ENCODE measurements at places on chromosomes 3 and 15.

- no peak for DNase-seq
Observed at GRCh38 chr15:69035205-69035917, 20.9 kb downstream of the NOX5 start.

DNA sequence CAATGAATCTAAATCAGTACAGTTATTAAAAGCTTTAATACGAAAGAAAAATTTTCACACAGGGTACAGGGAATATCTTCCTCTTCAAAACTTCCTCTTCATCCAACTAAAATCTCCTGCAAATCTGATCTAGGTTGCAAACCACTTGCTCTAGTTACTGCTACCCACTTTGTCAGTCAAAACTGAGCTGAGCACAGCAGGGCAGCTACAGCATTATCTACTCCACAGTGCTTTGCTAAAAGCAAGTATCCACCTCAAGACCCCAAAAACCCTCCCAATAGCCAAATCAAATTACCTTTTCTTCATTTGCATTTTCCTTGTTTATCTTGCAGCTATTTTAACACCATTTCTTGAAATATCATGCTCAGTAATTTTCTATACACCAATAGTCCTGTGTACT, 14.7 kb downstream of the ZNF280D start:
- no peak for DNase-seq

DNA sequence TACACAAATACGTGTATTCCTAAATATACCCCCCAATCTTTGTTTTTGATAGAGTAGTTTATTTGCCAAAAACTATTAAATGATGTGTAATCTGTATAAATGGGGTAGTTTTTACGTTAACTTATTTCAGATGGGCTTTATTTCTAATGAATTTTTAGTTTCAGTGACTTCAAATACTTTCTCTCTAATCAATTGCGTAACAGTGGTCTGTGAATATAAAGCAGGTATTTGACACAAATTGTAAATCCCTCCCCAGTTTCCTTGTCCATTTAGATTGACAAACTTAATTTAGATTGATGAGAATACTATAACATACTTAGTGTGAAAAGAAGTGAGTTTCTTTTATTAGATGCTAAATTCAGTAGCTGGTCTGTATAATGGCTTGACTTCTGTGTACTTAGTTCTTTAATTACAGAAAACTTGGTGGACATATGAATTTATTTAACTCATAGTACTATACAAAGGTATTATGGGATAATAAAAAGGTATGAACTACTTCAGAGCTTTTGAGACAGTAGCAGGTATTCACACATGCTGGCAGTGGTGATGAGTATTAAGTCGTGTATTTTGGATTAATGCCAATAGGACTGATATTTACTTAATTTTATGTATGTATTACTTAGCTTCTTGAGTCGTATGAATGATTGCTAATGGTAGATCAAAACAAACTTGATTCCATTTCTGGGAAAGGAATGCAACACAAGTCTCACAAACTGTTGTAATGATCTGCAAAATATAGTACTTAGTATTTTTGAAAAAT, 81.6 kb downstream of the STT3B start:
- DNase-seq = no peak

DNA sequence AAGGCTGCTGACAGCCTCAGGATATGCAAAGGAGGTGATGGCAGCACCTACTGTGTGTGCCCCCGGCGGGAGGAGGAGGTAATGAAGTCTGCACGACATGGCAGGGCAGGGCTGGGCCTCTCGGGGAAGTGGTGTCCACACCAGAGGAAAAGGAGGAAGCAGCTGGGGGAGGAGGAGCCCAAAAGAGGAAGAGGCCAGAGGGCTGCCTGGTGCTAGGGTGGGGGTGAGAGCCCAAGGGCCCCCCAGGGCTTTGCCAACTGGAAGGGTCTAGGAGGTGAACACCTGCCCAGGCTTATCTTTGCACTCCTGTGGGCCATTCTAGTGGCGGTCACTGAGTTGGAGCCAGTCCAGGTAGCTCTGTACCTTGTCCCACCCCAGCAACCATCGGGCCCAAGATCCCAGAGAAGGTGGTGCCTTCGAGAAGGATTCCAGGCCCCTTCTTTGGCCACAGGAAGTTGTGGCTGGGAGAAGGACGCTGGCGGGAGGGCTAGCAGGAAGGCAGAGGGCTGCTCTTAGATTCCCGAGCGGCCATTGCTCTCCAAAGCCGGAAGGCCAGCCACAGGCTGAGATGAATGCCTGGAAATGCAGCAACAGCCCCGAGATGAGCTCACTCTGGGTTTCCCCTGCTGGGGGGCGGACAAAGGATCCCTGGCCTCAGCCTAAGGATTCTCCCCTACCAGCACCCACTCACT, 7.0 kb downstream of the GNAI2 start:
- no peak for DNase-seq

DNA sequence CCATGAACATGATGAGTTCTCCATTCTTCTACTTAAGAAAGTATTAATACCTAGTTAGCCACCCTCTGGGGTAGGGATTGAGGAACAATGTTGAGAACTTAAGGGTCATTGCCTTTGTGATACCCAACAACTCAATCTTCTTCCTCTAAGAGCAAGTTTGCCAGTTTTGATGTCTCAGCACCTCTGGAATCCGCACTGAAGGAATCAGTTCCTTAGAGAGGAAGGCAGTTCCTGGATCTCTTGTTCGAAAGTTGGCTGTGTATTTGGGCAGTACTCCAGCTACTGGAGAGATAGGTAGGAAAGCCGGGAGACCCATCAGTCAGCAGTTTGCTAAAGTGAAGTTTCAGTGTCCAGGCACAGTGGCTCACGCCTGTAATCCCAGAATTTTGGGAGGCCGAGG, 35.6 kb upstream of the MTHFS start:
- DNase-seq = no peak

GRCh38 chr3:186083746-186084145, 25.1 kb downstream of the ETV5 start:
- no peak for DNase-seq

DNA sequence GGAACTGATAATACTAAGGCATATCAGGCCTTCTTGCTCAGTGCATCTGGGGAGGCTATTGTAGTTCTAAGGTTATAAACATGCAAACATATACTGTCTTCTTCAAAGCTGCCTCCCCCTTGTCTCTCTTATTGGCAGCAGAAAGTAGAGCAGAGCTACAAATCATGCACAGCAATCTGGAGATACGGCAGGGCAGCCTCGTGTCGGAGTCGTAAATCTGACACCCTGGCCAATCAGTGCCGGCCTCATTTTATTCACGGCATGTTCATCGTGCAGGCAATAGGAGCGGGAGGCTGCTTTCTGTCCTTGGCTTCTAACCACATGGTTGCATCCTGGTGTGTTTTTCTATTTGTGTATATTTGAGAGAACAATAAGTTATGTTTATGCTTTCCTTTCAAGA, 300.2 kb upstream of the CNTN6 start:
- DNase-seq = no peak

GRCh38 chr3:141858312-141858711, 18.1 kb upstream of the ATP1B3 start:
- DNase-seq = no peak

- DNase-seq = no peak
Observed at GRCh38 chr3:177141899-177142646, 55.2 kb downstream of the TBL1XR1 start.

- DNase-seq = no peak
Observed at GRCh38 chr15:25776071-25776746, 86.9 kb downstream of the ATP10A start.

GRCh38 chr3:10116138-10116460, 624 bp downstream of the BRK1 start:
- DNase-seq = no peak

DNA sequence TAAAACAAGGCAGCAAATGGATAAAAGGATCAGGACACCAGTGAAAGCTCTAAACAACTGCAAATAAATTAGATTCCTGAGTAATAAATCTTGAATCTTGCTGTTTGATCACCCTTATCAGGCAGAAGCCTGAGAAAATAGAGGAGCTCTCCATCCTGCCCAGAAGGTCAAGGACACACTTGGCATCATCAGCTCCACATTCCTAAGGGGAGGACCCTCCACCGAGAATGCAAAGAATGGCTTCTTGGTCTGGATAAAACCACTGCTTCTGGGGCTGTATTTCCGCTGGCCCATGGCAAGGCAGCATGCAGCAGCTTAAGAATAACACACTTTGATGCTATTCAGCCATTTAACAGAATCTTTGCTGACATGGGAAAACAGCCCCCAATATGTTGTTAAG, 108.9 kb upstream of the TSC22D2 start:
- DNase-seq = no peak
